SHP77 treated with DMSO at 0.1 percent for 48 hours (cell line): ENCODE measurements at places on chromosomes 2 and 18.

GRCh38 chr2:68083346-68083745 is 20.5 kb upstream of the C1D start:
- no peak for DNase-seq

DNA sequence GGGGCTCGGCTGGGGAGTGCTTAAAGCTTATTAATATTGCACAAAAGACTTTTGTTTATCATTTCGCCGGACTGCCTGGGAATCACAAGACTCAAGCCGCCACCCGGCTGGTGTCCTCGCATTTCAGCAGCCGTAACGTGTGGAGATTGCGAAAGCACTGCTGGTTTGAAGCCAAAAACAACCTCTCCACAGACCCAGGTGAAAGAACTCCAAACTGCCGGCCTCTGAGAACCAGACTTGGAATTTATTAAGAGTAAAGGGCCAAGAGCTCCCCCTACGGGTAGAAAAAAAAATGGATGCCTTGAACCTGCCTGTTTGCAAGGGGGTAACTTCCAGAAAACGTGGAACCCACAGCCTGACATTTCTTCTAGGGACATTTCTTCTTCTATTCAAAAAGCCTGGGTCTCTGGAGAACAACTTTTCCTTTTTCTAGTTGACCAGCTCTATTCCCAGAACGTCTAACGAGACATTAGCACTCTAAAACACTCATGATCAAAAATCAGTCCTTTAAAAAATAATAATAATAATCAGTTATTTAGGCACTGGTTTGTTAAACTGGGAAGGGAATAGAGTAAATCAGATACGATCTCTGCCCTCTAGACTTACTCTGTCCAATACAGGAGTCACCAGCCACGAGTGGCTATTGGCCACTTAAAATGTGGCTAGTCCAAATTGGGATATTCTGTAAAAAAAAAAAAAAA is 216.3 kb downstream of the C1D start:
- peak; percentile 93 for DNase-seq

- DNase-seq, result no peak
Measured at GRCh38 chr2:190093793-190094192, 31.3 kb upstream of the MSTN start.

GRCh38 chr2:127820080-127820668 is 9.2 kb upstream of the WDR33 start:
- DNase-seq, result no peak

DNA sequence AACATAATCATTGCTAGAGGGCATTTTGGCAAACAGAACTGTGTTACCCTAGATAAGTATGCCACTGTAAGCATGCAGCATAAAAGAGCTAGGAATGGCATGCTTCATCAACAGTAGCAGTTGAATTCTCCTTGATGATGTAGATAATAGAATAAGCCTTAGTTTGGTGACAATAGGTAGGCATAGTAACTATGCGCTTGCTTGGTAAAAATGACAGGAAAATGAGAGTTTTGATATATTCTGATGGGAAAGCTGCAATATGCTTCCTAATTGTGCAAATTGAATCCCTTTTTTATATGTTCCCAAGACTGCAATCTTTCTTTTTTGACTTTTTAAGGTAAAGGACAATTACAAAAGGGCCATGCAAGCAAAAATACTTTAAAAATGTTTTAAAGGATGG is 930.9 kb upstream of the FAM98A start:
- no peak for DNase-seq

- no peak for DNase-seq
Measured at GRCh38 chr2:134973241-134974138, 54.9 kb downstream of the CCNT2 start.

DNA sequence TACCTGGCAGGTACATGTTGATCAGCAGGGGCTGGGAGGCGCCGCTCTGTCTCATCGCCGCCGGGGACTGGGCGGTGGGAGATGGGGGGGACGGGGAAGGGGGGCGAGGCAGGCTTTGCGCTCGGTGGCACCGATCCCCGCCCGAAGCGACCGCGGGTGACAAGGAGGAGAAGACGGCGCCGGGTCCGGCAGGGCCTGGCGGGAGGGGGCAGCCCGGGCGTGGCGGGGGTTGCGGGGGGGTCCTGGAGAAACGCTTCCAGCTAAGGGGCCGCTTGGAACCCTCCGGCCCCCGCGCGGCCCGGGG is at the start of gene FEV:
FEV (minus strand) TSS at position 164 of the 304 bp plus-strand sequence; CDS start at position 55, 109 bp downstream.
- DNase-seq, result no peak

DNA sequence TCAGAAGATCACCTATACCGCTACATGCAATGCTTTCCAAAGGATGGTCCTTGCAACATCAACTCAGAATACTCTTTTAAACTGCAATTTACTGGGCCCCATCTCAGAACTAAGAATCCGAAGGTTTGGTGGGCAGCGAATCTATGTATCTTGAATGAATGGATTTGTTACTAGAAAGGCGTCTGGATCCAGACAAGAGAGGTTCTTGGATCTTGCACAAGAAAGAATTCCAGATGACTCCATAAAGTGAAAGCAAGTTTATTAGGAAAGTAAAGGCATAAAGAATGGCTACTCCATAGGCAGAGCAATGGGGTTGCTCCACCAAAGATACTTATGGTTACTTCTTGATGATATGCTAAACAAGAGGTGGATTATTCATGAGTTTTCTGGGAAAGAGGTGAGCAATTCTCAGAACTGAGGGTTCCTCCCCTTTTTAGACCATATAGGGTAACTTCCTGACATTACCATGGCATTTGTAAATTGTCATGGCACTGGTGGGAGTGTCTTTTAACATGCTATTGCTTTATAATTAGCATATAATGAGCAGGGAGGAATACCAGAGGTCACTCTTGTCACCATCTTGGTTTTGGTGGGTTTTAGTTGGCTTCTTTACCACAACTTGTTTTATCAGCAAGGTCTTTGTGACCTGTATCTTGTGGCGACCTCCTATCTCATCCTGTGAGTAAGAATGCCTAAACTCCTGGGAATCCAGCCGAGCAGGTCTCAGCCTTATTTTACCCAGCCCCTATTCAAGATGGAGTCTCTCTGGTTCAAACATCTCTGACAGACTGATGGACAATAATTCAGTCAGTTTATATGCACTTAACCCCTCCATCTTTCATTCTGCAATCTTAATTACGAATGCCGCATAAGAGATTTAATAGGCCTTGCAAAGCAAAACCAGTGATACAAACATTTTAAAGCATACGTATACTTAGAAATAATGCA is 7.5 kb upstream of the RMDN2 start:
- no peak for DNase-seq

DNA sequence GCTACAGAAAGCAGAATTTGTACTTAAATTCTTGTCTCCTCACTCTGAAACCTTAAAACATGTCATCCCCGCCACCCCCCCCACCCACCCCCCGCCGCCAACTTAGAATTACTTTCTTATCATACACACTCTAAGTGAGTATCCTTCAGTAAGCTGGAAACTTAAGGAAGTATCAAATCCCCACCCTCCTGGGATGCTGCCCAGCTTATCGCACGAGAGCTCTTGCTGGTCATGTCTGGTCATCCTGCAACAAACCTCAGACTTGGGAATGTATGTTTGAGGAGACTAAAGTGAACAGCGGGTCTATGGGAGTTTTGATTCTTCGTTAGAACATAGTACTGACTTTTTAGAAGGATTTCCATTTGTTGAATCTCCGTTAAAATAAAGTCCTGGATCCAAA is 203.3 kb downstream of the PTGR3 start:
- DNase-seq, result no peak

DNA sequence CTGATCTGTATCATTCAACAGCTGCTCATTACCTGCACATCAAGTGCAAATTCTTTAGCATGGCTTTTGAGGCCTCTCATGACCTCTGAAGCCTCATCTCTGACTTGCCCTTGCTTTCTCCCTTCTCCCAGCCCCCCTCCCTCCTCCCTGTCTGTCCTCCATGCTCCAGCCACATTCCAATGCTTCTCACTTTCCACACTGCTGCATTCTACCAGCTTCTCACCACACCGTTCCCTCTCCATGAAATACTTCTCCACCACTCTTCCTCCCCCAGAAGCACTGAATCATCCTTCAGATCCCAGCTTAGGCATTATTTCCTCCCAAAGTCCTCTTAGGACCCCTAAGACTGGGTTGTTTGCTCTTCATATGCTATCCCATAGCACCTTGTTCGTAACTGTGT is 26.9 kb downstream of the GCG start:
- DNase-seq, result no peak

- DNase-seq, result no peak
Measured at GRCh38 chr2:159144776-159145614, 141.5 kb downstream of the WDSUB1 start.

GRCh38 chr2:190809876-190810525 is 70.6 kb upstream of the GLS start:
- no peak for DNase-seq

GRCh38 chr2:86621280-86621943 is 2.3 kb downstream of the RNF103 start:
- no peak for DNase-seq

DNA sequence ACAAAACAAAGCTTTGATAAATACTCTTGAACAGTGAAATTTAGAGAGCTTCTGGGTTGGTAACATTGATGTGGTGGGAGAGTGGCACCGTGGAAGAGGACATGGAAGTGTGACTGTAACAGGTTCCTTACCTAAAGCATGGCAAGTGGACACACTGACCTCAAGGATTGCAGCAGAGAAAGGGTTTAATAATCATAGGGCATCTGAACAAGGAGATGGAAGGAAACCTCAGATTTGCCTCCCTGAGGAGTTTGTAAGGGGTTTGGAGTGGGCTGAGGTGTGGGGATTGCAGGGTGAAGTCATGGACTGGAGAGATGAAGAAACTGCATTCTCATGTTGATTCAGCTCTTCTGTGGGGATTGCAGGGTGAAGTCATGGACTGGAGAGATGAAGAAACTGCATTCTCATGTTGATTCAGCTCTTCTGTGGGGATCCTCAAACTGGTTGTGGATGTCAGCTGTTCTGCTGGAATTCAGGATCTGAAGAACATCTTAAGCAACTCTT is 83.8 kb upstream of the TLK1 start:
- no peak for DNase-seq

DNA sequence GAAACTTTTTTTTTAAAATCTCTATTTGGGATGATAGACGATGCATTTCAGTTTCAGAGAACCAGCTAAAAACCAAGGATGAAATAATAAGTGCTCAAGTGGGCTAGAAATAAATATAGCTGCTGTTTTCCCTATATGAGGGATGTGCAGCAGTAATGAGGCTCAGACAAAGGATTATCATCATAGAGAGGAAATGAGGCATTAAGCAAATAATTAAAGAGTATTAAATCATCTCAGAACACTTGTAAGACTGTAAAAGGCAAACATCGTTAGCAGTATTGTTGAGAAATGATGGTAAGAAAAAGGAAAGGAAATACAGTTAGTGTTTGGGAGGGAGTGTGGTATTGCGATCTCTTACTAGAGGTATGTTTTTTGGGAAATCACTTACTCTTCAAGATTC is 233.5 kb downstream of the TGIF1 start:
- no peak for DNase-seq

DNA sequence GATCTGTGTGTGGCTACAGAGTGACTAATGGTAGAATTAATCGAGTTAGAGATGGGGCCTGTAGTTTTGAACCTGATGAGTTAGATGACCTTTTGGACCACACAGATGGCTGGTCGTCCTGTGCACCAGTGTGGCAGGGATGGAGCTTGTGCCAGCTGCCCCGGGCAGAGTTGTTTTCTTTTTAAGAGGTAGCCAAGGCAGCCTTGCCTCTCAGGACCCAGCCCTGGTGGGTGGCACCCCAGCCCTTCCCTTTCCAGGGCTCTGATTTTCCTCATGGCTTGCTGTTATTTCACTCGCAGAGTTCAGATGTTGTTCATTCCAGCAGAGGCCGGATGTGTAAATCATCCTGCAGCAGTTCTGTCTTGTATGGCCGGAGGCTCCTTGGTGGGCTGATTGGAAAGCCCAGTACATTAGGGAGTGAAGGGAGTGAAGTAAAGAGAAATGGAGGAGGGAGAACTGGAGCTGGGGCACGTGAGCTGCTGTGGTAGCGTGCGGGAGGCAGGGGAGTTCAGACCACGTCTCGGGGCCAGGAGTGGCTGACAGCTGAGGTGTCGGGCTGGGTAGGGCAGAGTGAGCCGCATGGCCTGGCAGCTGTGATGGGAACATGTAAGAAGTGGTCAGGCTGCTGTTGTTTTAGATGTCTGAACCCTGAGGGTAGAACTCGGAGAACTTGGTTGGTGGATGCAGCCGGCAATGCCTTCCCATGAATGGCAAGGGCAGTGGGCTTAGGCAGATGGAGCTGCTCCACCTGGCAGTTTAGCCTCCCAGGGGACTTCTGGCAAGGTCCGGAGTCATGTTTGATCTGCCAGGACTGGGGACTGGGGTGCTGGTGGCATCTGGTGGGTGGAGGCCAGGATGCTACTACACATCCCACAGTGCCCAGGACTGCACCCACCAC is 28.8 kb downstream of the ASAP2 start:
- no peak for DNase-seq

DNA sequence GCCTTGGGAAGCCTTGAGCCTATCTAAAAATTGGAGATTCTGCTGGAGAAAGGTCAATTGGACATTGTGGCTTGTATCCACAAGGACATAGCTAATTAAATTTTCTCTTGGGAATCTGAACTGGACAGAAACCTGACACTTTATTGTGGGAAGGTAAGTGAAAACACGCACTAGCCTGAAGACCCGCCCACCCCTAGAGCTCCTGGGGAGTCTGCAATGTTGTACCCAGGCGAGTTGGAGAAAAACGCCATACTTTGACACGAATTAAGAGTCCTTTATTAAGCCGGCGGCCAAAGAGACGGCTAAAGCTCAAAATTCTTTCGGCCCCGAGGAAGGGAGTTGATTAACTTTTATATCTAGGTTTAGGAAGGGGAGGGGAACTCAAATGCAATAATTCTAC is 1.2 kb upstream of the ZNF892 start:
- no peak for DNase-seq
